ENCODE measurements at places on chromosomes 4 and X. TPM values are rescaled to one million over a fixed set of nuclear protein-coding genes. Genes with fewer than 3 reads are reported as not detected.

The VCX gene
- total RNA-seq: not detected

The GUCY1A1 gene
- 15.1 TPM for total RNA-seq

The ARMCX4 gene
- 13.5 TPM for total RNA-seq

The FREM3 gene
- total RNA-seq: 0.10 TPM

The HOPX gene
- total RNA-seq: 195 TPM

The AMER1 gene
- total RNA-seq: 4.7 TPM

The SEC24B gene
- 22.9 TPM for total RNA-seq

The PDCL2 gene
- not detected for total RNA-seq

The TRIM2 gene
- 67.3 TPM for total RNA-seq

The CABS1 gene
- total RNA-seq: not detected

The IQCM gene
- total RNA-seq: not detected

The RTL9 gene
- total RNA-seq: 0.39 TPM

The BST1 gene
- total RNA-seq: 6.8 TPM

The SMIM10L2A gene
- 0.99 TPM for total RNA-seq

The RIPPLY1 gene
- not detected for total RNA-seq

The AREG gene
- total RNA-seq: 28.7 TPM

The FAM114A1 gene
- total RNA-seq: 82.3 TPM

The JADE1 gene
- 11.0 TPM for total RNA-seq

The ESX1 gene
- total RNA-seq: not detected

The CD40LG gene
- 0.10 TPM for total RNA-seq

The TSPAN7 gene
- 9.8 TPM for total RNA-seq

The UBQLN2 gene
- total RNA-seq: 14.8 TPM

The TMEM35A gene
- total RNA-seq: 0.79 TPM

Measured in skin of body (tissue), 3 donors.